ENCODE measurements at places on chromosomes 1 and 21. TPM values are rescaled to one million over a fixed set of nuclear protein-coding genes. Genes with fewer than 3 reads are reported as not detected.

The RASAL2 gene
- total RNA-seq = 17.4 TPM

The OR2M5 gene
- total RNA-seq = not detected

The GUCA2A gene
- total RNA-seq = not detected

The RBP7 gene
- not detected for total RNA-seq

The KRTAP19-3 gene
- total RNA-seq = not detected

The DDR2 gene
- 51.2 TPM for total RNA-seq

The TRIM67 gene
- not detected for total RNA-seq

The ARF1 gene
- 324 TPM for total RNA-seq

The ZSWIM5 gene
- total RNA-seq = 0.12 TPM

The EPHX1 gene
- 80.7 TPM for total RNA-seq

The CCDC185 gene
- 0.47 TPM for total RNA-seq

The SYPL2 gene
- total RNA-seq = not detected

The KAZN gene
- 1.0 TPM for total RNA-seq

The HFM1 gene
- not detected for total RNA-seq

The UBASH3A gene
- not detected for total RNA-seq

The NHLH2 gene
- total RNA-seq = not detected

The BSND gene
- total RNA-seq = not detected

The NHLH1 gene
- total RNA-seq = not detected

The BEND5 gene
- not detected for total RNA-seq

The ALDH4A1 gene
- total RNA-seq = 5.3 TPM

The HES3 gene
- not detected for total RNA-seq

The CEPT1 gene
- 55.6 TPM for total RNA-seq

The THRAP3 gene
- total RNA-seq = 84.6 TPM

The LMOD1 gene
- 0.03 TPM for total RNA-seq

All from MG63 (cell line).